Ureter (tissue), 1 donor: ENCODE measurements at places on chromosomes 12 and 14.

DNA sequence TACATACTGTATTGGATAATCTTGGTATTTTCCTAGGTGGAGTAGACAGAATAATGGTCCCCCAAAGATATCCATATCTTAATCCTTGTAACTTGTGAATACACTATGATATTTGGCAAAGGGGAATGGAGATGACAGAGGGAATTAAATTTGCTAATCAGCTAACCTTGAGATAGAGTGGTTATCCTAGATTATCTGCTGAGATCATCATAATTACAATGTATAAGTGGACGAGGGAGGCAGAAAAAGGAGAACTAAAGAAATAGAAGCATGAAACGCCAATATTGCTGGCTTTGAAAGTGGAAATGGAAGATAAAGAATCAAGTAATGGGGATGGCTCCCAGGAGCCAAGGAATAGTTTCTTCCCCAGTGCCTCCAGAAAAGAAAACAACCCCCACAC is 398.7 kb downstream of the NOVA1 start:
- DNase-seq = no peak

- DNase-seq = no peak
These were observed 28.9 kb downstream of the ABCC9 start for GRCh38 chr12:21912318-21912717.

DNA sequence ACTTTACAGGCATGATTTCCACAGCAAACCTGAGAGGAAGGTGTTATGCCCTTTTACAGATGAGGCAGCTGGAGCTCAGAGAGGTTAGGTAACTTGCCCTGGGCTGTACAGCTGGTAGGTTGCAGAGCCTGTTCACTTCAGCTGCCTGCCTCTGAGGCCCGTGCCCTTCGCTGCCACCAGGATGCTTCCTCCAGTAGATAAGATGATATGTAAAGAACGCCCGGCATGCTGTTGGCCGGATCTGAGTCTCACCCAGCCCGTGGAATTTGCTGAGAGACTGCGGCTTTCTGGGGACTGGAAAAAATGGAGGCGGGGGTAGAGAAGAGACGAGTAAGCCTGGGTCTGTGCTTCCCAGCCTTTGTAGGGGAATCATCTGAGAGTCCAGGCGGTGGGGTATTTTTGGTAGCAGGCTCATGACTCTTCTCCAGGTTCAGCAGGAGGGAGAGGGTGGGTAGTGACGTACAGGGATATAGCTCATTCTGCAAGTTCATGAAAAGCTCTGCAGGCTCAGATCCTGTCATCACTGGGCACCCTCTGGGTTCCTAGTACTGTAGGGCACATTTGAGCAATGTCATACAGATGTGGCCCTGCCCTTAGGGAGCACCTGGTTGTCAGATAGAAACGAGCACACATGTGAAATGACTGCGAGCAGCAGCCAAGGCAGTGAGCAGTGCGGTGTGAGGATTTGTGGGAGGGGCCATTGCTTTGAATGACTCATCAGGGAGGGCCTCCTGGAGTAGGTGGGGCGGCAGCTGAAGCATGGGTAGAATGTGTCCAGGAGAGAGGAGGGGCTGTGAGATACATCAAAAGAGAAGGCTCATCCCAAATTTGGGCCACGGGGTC is 159.4 kb downstream of the TSPAN9 start:
- no peak for DNase-seq

DNA sequence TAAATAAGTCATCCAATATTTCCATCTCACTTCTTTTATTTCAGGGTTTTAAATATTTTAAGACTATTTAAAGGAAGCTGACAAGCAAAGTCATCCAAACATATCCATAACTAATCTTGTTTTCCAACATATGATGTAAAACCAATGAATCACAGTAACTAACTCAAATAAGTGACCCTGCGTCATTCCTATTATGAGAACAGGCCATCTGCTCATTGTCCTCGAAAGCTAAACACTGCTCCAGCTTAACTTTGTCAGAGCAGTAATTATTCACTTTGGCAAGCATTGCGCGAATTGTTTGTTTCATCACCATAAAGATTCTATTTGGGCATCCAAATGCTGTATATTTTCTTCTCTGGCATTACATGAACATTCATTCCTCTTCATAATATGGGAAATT is 99.1 kb downstream of the CAPZA3 start:
- no peak for DNase-seq

DNA sequence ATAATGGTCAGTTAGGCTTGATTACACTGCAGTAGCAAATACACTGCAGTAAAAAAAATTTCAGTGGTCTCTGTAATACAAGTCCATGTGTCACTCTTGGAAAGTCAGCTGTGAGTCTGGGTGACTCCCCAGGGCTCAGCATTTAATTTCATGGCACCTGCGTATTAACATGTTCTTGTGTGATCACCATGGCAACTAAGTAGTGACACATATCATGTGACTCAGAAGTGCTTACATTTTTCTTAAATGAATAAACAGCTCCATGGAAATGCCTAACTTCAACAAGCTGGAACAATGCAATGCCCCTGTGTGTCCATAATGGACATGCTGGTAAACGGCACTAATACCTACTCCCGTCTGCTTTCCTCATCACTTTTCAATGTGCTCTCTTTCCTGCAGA is 88.5 kb upstream of the ANO4 start:
- no peak for DNase-seq

GRCh38 chr14:95707327-95707726 is 6.6 kb downstream of the TCL1A start:
- DNase-seq = no peak

GRCh38 chr14:21070610-21071224 is 613 bp downstream of the ARHGEF40 start:
- peak; percentile 69 for DNase-seq

- no peak for DNase-seq
These were observed 309.1 kb downstream of the EMP1 start for GRCh38 chr12:13505636-13506035.

- DNase-seq = no peak
These were observed 124.6 kb upstream of the E2F7 start for GRCh38 chr12:77189901-77190416.

GRCh38 chr14:22210906-22211305 is 378.1 kb downstream of the DAD1 start:
- no peak for DNase-seq

GRCh38 chr14:68147303-68147702 is 327.7 kb downstream of the RAD51B start:
- no peak for DNase-seq
